Globus pallidus (tissue), 1 donor: ENCODE measurements at places on chromosomes 7 and 10.

GRCh38 chr7:114368492-114368891, 46.1 kb upstream of the FOXP2 start:
- no peak for DNase-seq

DNA sequence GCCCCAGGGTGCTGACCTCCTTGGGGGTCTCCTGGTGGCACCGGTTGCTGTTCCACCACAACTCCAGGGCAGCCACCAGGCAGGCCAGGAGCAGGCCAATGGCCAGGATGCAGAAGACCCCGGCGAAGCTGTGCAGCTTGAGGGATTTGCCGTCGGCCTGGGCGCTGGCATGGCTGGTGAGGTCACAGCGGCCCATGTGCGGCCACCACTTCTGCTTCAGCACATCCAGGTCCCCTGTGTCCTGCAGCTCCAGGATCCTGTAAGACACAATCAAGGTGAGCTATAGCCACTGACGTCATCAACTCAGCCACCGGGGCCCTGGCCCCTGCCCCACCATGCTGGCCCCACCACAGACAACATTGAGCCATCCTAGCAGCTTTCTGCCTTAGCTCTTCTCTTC, 753.2 kb downstream of the GRID1 start:
- DNase-seq, result no peak

- DNase-seq, result no peak
These were observed 35.0 kb upstream of the LSM8 start for GRCh38 chr7:118148930-118149329.

DNA sequence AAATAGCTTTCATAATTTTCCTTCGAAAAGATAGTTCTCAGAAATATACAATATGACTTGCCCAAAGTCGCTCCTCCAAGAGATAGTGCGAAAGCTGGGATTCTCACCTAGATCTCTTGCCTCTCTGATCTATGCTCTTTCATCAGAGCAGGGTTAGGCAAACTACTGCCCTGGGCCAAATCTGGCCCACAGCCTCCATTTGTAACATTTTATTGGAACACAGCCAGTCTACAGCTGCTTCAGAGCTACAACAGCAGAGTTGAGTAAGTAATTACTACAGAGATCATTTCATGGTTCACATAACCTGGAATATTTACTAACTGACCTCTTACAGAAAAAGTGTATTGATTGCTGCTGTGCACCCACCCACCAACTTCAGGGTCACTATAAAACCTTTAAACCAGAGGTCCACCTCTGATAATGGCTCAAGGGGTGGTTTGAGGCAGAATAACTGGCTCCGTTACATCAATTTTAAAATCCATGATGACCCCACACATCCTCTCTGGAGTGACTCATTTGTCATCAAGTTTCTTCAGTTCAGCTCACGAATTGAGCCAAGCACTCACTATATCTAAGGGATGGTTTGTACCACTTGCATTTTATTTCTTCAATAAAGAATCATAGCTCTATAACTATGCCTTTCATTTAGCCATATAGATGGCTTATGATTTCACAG, 1019.0 kb downstream of the XPNPEP1 start:
- DNase-seq, result no peak

- DNase-seq, result peak; percentile 68
These were observed 11.8 kb upstream of the DRGX start for GRCh38 chr10:49407552-49408137.

GRCh38 chr7:151539088-151539671, 19.5 kb upstream of the RHEB start:
- peak; percentile 66 for DNase-seq
